ENCODE measurements at places on chromosomes 11 and 22. TPM values are rescaled to one million over a fixed set of nuclear protein-coding genes. Genes with fewer than 3 reads are reported as not detected.

The ADM2 gene
- total RNA-seq, result 0.99 TPM

The MS4A15 gene
- total RNA-seq, result not detected

The VWCE gene
- total RNA-seq, result 2.2 TPM

The VSTM5 gene
- total RNA-seq, result not detected

The TENM4 gene
- total RNA-seq, result not detected

The DNAJC24 gene
- total RNA-seq, result 7.6 TPM

The SYT8 gene
- not detected for total RNA-seq

The SLC22A8 gene
- total RNA-seq, result not detected

The OR2AG2 gene
- total RNA-seq, result under 0.01 TPM

The BACE1-AS gene
- total RNA-seq, result 1.4 TPM

The FADS3 gene
- total RNA-seq, result 128 TPM

The ASCL3 gene
- total RNA-seq, result not detected

The KCNJ1 gene
- total RNA-seq, result under 0.01 TPM

The MOGAT2 gene
- total RNA-seq, result not detected

DNA sequence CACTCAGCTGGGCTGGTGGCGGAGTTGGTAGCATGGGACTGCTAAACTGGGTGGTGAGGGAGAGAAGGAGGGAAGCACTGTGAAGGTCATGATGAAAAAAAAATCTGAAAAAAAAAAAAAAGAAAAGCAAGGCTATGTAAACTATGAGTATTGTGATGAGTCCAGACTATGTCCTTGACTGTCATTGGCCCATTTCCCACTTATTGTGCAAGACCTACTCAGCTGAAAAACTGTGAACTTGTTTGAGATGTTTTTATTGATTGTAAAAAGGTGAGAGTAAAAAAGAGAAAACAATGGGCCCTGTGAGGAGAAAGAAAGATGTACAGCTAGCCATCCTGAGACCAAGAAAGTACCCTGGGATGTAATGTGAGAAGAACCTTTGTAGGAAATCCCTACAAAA is 798.4 kb upstream of the TENM4 start:
- no peak for DNase-seq

- DNase-seq, result no peak
These were observed 707.0 kb downstream of the NTM start for GRCh38 chr11:132077416-132077815.

DNA sequence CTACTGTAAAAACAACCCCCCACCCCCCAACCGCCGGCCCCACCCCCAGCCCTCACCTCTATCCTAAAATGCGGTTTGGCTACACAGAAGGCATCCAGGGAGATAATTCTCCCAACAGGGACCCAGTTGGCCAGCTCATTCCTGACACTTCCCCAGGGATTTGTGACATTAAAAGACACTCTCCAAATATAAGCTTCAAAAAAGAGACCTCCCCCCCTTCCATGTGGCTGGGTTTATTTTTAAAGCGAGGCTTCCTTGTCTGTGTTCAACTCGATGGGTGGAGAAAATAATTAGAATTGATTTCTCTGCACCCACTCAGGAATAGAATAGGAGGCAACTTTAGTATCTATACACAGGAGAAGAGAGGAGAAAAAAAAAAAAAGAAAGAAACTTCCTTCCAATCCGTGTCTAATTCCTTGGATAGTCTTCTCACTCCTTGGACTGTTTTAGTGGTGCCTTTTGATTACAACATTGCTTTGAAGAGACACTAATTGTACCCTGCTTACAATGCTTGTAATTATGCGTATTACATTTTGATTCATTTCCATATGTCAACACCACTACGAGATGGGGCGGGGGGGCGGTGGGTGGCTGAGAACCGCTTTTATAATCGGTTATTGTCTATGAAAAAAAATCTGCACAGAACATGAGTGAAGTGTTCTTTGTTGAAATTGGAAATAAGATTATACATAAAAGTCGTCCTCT is 500.4 kb downstream of the MIAT start:
- no peak for DNase-seq

GRCh38 chr11:64341851-64342791 is 2.1 kb downstream of the CCDC88B start:
- peak; percentile 52 for DNase-seq

- no peak for DNase-seq
These were observed 28.8 kb upstream of the TREH start for GRCh38 chr11:118708296-118708695.

GRCh38 chr11:47156333-47156732 is 20.3 kb downstream of the ARFGAP2 start:
- no peak for DNase-seq

DNA sequence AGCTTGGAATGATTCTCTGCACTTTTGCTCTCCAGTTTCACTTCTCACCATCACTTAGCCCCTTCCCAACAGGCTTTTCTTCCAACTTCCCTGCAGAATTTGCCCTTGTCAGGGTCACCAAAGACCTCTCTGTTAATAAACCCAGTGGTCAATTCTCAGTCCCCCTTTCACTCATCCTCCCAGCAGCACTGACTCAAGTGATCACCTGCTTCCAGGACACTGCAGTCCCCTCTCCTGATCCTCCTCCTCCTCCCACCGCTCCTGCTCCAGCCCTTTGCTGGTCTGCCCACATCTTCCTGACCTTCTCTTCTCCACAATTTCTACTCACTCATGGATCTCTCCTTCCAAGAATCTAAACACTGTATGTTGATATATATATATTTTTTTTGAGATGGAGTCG is 57.9 kb downstream of the SHISAL1 start:
- DNase-seq, result no peak

DNA sequence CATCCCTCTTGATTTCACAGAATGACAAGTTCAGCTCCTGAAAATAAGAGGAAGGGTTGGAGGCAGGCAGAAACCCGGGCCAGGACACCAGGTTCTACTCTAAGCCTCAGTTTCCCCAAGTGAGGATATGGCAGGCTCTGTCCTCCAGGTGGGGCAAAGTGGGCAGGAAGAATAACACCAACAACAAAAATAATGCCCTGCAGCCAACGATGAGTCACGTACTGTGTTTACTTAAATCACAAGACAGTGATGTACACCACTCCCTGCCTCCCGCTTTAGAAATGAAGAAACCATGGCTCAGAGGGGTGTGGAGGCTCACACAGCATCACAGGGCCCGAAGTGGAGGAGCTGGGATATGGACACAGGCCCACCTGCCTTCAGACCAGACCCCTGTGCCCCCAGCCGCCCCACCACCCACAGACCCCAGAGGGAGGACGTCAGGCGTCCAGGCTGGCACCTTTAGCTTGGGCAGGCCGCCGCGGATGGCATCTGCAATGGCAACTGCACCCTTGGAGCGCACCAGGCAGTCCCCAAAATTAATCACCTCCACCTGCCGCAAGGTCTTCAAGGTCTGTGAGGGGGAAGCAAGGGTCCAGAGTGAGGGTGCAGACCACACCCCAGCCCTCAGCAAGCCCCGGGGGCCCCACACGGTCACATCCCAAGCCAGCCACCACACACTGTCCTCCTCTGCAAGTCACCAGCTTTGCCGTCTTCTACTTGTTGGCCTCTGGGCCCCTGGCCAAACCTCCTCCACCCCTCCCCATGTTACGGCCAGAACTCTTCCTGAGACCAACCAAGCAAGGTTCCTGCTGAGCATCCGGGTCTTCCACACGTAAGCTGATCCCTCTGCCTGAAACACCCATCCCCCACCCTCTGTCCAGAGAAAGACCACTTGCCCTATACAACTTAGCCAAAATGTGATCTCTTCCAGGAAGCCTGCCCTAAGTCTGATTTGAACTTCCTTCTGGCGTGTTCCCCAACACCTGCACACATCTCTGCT is 15.8 kb upstream of the CHADL start:
- DNase-seq, result peak; percentile 59

DNA sequence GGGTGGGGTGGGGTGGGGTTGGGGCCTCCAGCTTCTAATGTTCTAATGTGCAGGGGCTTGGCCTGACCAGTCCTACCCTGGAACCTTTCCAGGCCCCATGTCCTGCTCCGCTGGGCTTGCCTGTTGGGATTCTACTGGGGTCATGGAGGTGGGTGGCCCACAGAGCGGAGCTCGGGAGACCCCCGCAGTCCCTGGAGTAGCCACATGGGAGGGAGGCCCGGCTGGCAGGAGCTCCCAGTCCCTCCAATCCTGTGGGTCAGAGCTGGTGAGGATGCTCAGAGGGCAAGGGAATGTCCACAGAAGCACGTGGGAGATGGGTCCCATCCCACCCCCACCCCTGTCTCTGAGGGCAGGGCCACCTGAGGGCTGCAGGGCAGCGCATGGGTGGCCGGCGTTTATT is 2.9 kb downstream of the SEPTIN5 start:
- DNase-seq, result no peak

GRCh38 chr22:46908641-46909107 is 146.2 kb downstream of the TBC1D22A start:
- no peak for DNase-seq

DNA sequence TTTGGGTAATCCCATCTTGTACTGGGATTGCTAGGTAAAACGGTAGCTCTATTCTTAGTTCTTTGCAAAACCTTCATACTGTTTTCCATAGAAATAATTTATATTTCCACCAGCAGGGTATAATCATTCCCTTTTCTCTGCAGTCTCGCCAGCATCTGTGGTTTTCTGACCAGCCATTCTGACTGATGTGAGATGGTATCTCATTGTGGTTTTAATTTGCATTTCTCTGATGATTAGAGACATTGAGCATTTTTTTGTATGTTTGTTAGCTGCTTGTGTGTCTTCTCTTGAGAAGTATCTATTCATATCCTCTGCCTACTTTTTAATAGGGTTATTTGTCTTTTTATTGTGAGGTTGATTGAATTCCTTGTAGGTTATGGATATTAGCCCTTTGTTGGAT is 220.9 kb downstream of the PGR start:
- DNase-seq, result no peak

GRCh38 chr11:110979696-110980095 is 265.8 kb upstream of the POU2AF2 start:
- no peak for DNase-seq

DNA sequence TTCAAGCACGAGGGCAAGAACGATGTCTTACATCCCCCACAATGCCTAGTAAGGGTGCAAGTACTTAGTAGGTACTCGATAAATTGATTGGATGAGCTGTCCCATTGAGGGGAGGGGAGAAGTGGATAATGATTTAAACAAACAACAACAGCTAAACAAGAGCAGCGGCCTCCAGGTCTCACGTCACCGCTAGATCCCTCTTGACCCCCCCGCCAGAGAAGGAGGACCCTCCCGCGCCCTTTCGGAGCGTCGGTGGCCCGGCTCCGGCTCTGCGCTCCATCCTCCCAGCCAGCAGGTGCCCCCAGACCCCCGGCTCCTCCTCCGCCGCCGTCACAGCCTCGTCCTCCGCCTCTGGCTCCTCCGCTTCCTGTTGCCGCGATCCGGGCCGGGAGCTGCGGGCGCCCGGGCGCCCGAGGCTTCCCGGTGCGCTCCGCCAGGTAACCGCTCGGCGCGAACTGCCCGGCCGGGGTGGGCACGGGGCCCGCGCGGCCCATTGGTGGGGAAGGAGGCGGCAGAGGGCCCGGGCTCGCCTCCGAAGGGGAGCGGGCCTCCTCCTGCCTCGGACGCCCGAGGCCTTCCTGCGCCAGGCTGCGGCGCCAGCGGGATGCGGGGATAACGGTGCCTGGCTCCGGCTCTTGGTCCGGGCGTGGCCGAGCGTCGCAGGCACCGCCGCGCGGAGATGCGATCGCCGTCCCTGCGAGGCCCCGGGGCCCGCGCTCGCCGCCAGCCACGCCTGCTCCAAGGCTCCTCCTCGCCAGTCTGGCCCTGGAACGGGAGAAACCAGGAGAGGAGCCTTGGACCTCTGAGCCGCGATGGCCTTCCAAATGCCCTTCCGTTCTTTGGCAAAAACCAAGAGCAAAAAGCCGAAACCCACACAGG is at the start of gene TLCD5:
TSS of gene TLCD5 (plus strand) at position 368 of the 879 bp plus-strand sequence. CDS start 2,143 bp downstream, outside the sequence.
- DNase-seq, result peak; percentile 78

- DNase-seq, result no peak
These were observed 225.4 kb downstream of the CASP12 start for GRCh38 chr11:104672897-104673296.

- no peak for DNase-seq
These were observed 47.2 kb upstream of the MMP7 start for GRCh38 chr11:102577723-102578122.

- DNase-seq, result no peak
These were observed 49.9 kb upstream of the GDPD4 start for GRCh38 chr11:77351281-77351886.

DNA sequence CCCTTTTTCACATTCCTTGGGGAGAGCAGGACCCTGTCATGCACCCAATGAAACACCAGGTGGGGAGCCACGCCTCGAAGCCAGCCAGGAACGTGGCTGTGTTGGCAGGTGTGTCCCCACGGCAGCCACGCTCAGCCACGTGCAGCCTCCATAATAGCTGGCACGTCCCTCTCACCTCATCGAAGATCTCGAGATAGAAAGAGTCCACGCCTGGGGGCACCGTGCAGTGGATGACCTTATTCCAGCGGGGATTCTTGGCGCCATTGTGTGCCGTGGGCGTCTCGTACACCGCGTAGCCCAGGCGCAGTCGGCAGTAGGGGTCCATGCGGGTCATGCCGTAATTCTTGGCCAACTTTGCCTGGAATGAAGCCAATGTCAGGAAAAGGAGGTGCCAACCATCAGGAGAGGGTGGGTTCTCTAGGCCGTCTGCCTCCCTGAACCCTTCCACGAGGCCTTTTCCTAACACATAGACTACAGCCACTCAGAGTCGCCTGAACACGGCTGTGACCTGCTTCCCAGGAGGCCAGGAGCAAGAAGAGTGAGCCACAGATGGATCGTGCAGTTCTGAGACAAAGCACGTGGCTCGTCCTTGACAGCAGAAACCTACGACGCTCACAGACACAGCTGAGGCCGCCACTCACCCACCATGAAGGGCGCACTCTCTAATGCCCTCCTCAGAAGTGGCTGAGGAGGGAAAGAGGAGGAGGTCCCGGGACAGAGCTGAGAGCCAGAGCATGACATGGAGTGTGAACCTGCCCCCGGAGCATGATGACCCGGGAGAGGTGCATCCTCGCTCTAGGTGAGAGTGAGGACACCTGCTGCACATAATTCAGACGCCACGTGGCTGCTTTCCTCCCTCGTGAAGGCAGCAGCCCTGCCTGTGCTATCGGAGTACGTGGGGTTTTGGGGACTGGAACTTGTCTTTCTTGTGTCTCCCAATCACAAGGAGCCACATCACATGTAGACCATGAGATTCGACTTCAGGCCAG is 19.1 kb downstream of the TOLLIP start:
- no peak for DNase-seq

GRCh38 chr11:89477175-89477574 is 14.0 kb downstream of the NOX4 start:
- DNase-seq, result no peak
